Ovary (tissue), 10 donors: ENCODE measurements at places on chromosomes 2 and 18.

DNA sequence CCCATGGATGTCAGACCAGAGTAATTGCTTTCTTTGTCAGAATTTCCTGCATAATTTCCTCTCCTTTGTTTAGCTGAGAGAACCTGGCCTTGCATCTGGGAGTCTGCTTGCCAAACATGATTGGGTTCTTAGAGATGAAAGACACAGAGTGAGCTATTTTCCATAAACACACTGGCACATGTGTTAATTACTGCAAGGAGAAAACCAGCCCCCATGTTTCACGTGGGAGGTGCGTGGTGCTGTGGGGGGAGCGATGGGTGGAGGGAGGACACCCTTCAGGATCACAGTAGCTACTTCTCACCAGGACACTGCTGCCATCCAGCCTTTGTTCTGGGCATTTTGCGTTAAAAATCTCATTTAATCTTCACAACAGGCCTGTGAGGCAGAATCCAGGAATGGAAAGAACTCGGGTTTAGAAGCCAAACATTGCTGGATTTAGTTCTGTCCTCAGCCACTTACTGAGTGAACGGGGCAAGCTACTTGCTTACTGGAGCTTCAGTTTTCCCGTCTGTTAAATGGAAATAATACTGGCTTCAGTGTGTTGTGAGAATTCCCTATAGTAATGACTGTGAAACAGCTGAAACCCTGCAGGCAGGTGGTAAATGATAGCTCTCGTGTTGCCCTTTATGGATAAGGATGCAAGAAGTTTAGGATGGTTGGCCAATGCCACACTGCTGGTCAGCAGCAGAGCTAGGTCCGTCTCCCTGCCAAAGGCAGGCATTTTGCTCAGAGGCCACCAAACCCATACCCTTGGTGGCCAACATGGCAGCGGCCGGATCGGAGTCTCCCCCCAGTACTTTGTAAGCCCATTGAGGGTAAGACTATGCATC lies 100.1 kb upstream of the ASAP2 start:
- peak; percentile 59 for DNase-seq

DNA sequence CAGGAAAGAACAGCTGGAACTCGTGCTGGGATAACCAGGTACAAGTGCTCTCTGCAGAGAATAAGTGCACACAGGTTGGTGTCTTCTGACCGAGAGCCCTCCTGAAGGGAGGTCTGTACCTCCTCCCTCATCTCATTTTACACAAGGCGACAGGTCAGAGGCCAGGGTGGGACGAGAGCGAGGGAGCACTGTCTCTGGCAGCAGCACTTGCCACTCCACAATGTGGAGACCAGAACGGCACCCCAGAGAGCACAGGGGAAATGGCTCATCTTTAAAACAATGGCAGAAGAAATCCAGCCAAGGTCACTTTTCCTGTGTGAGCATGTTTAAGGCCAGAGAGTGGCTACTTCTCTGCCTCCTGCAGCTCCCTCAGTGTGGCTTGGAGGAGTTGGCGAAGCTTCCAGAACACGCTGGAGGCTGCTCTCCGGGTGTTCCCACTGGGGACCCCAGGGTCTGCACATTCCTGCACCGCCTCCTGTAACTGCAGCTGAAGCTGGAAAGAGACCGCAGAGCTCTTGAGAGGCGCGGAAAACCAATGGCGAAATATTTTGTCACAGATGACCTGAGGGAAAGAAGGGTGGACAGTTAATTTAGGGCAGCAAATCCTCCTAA lies 20.8 kb downstream of the DIPK1C start:
- DNase-seq: no peak

DNA sequence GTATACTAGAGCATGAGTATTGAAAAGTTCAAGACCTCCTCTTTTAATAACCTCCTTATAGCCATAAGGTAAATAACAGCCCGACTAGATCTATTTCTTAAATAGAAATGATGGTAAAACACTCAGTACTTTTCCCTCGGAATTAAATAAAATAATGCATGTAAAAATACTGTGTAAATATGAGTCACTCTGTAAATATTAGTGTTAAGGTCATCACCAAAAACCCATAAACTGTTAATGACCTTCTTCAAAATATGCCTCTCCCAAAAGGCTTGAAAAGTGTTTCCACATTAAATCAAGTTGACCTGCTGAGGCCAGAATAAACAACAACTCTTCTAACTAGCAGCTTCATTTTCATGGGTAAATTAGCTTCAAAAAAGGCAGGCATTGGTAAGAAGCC lies 25.3 kb upstream of the BZW1 start:
- no peak for DNase-seq

GRCh38 chr2:163324677-163325076 lies 411.1 kb downstream of the FIGN start:
- no peak for DNase-seq

GRCh38 chr2:7973801-7974480 lies 707.9 kb upstream of the ID2 start:
- no peak for DNase-seq

DNA sequence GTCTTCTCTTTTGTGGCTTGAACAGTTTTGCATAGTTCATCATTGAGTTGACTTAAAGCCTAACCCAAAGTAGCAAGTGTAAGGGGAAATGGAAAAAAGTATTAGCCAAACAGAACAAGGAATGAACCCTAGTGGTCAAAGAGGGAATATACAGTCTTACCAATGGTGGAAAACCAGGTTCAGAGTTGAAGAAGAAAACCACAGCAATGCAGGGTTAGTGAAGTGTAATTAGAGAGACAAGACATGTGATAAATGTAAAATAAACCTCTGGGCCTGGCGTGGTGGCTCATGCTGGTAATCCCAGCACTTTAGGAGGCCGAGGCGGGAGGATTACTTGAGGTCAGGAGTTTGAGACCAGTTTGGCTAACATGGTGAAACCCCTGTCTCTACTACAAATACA lies 2.4 kb downstream of the TTN start:
- DNase-seq: no peak

- no peak for DNase-seq
These were observed 311.9 kb downstream of the TXNL1 start for GRCh38 chr18:56326336-56327072.
